ENCODE measurements at places on chromosomes 4 and X.

GRCh38 chrX:13064599-13065143, 20.3 kb upstream of the FAM9C start:
- DNase-seq = no peak

DNA sequence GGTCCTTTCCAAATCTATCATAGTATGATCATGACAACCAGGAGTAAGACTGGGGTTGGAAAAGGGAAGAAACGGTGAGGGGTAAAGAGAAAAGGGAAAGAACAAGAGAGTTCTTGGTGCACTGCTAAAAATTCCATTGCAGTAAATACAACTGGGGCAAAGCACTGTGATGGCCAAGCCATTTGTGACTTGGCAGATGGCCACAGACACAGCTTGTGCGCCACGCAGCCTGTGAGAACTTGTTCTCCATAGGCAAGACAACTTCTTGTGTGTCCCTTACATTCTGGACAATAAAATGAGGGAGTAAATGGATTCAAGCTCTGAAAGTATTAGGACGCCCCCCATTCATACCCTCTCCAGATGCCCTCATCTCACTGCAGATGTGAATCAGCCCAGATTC, 10.9 kb downstream of the MFAP3L start:
- DNase-seq = peak; percentile 96

- no peak for DNase-seq
Measured at GRCh38 chr4:55907469-55907868, 41.3 kb upstream of the CEP135 start.

- peak; percentile 80 for DNase-seq
Measured at GRCh38 chr4:4542774-4543485, 1.1 kb upstream of the STX18 start.

- DNase-seq = no peak
Measured at GRCh38 chr4:19005211-19005610, 983.7 kb upstream of the LCORL start.

DNA sequence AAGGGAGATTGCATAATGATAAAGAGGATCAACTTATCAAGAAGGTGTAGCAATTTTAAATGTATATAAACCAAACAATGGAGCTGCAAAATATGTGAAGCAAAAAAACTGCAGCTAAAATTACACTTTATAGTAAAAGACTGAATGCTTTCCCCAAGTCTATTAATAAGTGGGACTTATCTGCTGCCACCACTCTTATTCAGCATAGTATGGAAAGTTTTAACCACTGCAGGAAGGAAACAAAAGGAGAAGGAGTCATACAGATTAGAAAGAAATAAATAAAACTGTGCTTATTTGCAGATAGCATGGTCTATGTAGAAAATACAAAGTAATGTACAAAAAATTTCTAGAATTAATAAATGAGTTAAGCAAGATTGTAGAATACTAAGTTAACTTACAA, 94.1 kb upstream of the GK2 start:
- no peak for DNase-seq

DNA sequence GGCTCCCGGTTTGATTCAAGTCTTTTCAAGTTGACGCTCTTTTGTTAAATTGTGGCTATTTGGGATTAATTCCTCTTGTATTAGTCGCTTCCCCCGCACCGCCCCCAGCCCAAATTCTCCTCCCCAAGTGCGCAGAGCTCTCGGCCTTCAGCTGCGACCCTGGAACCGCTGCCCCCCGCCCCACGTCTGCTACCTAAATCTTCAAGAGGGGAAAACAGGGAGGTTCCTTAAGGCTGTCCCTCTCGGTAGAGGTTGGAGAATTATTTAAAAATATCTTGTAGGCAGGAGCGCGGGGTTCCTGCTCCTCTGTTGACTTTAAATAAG, 860 bp upstream of the RPS6KA3 start:
- no peak for DNase-seq

GRCh38 chr4:81611221-81611620, 139.5 kb upstream of the RASGEF1B start:
- DNase-seq = no peak

- DNase-seq = no peak
Measured at GRCh38 chrX:50157545-50158135, 43.2 kb downstream of the AKAP4 start.

DNA sequence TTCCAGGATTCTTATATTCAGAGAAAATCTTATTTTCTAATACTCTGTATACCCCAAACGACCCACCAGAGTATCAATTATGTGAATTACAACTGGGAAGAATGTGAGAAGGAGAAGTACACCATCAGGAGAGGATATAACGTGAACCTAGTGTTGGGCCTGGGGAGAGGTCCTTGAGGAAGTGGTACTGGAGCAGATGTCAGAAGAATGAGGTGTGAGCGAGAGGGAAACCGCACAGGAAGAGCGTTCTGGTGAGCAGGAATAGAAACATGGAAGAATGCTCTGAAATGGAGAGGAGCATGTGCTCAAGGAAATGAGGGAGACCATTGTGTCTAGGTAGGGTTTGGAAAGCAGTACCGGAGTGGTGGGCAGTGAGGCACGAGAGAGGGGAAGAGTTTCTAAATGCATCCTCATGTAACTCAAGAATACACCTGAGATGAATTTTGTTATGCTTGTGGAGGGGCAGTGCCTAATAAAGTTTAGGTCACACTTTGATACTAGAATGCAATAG, 151.6 kb downstream of the GRID2 start:
- DNase-seq = no peak

GRCh38 chr4:149911354-149911753, 95.7 kb upstream of the IQCM start:
- no peak for DNase-seq

GRCh38 chr4:656436-657337, 17.4 kb downstream of the ATP5ME start:
- peak; percentile 80 for DNase-seq

DNA sequence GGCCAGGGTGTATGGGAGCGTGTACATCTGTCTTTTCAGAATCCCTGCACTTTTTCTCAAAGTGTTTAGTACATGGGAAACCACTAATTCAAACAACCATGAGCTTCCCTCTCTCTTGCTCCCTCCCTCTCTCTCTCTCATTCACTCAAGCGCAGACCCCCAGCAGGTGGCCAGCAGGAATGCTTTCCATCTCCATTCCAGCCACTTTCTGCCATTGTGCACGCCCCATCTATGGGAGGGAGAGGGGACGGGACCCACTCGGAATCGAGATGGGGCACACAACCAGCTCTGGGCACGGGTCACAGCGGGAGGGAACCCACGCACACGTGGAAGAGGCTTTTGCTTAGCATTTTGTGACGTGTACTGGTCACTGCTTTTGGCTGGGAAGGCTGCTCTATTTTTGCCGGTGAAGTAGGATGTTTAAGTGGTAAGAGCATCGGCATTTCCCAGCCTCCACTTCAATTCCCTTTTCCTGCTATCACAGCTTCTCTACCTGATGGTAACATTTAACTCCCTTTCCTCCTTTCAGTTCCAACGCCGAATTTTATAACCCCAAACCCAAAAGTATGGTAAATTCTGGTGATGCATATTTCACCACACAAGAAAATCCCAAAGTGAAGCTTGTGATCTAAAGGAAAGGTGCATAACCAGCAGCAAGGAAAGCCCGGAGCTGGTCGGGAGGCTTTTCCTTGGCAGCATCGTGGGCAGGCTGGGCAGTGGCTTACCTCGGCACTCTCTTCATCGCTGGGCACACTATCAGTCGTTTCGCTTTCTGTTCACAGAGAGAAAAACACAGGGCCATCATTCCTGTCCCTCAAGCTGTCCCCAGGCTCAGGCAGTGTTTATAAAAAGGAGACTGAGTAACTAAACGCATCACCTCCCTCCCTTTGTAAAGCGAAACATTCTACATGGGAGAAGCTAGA, 84.1 kb downstream of the IRF2 start:
- no peak for DNase-seq

DNA sequence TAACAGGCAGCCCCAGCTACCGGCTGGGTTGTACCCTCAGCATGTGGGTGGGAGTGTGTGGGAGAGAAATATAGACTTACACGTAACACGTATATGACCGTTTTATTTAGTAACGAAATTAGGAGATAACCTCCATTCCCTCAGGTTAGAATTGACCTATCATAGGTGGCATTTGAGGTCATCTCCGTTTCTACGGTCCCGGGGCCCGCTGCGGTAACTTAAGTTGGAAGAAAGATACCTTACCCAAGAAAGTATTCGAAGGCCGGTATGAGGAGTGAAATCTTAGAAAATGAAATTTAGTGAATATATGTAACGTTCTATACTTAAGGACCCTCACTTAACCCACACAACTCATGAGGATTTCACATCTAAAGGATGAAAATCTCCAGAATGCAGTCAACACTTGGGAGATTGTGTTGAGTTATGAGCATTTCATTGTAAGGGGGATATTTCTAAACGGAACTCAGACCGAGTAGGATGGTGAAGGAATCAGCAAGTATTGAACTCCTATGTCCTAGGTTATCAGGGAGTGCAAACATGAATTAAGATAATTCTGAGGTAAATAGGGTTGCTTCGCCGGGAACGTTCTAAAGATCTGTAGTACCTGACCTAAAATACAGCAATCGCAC, 891 bp downstream of the CISD2 start:
- DNase-seq = no peak

- no peak for DNase-seq
Measured at GRCh38 chr4:147691820-147692219, 7.9 kb upstream of the PRMT9 start.

DNA sequence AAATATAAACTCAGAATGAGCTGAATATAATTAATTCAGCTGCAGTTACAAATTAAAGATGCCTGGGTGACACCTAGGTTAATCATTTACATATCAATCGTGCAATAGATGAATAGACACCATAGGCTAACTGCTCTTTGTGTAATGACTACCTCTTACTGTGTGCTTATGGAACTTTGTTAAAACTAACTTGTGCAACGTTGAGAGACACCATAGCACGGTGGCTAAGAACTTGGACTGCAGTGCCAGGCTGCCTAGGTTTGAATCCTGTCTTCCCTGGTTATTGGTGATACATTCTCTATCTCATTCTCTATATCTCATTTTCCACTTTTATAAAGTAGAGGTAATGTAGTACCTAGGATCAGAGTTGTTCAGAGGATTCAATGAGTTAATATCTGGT, 46.9 kb downstream of the SMAD1 start:
- DNase-seq = no peak

DNA sequence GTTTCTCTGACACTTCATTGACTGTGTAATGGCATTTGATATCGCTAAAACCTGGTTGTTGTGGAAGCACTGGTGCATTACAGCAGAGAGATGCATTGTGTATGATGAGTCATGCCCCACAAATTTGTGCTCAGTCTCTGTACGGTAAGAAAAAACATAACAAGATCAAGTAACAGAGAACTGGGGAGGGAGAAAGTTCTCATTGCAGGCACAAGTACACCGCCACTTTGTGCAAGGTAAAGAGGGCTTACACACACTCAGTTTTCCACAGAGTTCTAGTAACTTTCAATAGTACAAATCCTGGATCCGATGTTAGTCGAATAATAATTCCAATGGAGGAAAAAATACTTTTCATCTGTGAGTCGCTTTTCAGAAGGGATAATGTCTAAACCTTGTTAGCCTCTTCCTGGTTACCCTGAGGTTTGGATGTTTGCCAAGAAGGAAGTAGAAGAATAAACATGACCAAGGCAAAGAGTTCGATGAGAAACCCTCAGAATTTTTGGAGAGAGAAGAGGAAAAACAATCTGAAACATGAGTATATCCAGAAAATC, 512.5 kb upstream of the SLIT2 start:
- DNase-seq = no peak

GRCh38 chr4:177923888-177924287, 481.7 kb upstream of the AGA start:
- no peak for DNase-seq

DNA sequence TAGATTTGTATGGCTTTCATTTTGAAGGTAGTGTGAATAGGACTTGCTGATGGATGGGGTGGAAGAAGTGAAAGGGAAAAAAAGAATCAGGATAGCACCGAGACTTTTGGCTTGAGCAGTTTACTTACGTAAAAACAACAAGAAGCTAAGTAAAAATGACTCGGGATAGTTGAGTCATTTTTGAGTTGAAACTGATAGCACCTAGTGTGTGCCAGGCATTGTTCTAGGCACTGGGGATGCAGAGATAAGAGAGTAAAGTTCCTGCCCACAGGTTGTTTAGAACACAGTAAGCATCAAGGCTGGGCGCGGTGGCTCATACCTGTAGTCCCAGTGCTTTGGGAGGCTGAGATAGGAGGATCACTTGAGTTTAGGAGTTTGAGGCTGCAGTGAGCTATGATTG, 34.7 kb downstream of the ADD1 start:
- no peak for DNase-seq

DNA sequence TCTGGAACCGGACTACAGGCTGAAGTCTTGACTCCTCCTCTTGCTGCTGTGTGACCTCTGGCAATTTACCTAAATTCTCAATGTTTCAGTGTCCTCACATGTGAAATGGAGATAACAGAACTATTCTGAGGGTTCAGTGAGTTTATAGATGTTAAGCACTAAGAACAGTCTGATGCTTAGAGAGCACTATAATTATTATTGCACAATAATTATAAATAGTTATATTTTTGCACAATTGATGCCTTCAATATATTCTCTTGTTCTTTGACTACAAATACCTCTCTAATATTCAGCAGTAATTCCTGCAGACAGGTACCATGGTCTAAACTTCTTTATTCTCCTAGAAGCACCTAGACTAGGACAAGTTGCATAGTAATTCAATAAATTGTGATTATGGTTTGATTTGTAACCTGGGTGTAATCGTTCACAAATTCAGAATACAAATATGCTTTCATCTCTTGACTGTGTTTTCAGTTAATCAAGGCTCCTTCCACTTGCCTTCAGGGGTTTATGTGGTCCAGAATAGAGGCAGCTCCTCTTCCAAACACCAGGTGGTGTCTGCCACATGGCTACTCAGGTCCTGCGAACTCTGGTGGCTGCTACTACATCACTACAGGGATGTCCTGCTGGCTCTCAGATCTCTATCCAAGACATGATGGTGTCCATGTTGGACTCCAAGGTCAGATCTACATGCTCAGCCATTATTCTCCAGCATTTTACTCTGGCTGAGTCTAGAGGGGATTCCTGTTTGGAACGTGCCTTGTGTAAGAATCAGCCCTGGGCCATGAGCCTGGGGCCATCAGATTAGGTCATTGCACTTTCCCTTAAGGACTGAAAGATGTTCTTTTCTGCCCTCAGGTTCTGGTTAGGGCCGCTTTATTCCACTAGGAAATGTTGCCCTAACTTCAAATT, 103.4 kb downstream of the QRFPR start:
- no peak for DNase-seq

DNA sequence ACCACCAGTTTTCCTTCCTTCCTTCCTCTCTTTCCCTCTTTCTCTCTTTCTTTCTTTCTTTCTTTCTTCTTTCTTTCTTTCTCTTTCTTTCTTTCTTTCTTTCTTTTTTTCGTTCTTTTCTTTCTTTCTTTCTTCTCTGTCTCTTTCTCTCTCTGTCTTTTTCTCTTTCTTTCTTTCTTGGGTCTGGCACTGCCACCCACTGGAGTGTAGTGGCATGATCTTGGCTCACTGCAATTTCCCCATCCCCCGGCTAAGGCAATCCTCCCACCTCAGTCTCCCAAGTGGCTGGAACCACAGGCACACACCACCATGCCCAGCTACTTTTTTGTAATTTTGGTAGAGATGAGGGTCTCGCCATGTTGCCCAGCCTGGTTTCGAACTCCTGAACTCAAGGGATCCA, 51.6 kb upstream of the NHS start:
- DNase-seq = no peak

GRCh38 chr4:11069581-11070211, 359.0 kb downstream of the HS3ST1 start:
- DNase-seq = no peak

GRCh38 chrX:131279617-131280016, 9.5 kb downstream of the IGSF1 start:
- DNase-seq = no peak
